Stimulated activated CD4-positive, alpha-beta T cell treated with anti-CD3 and anti-CD28 coated beads, Interleukin-15, amount 100 ng/mL, for 1 hour (primary cell): ENCODE measurements at places on chromosomes 4 and X.

- no peak for DNase-seq
These were observed 45.5 kb downstream of the PPP1R2C start for GRCh38 chrX:42732506-42732905.

GRCh38 chr4:145939856-145940255, 1.2 kb upstream of the ZNF827 start:
- DNase-seq: no peak

GRCh38 chr4:47122592-47123291, 91.4 kb downstream of the GABRB1 start:
- DNase-seq: no peak

- no peak for DNase-seq
These were observed 13.0 kb upstream of the LEF1 start for GRCh38 chr4:108181704-108182103.

GRCh38 chr4:70979445-70980008, 13.9 kb upstream of the DCK start:
- DNase-seq: no peak

DNA sequence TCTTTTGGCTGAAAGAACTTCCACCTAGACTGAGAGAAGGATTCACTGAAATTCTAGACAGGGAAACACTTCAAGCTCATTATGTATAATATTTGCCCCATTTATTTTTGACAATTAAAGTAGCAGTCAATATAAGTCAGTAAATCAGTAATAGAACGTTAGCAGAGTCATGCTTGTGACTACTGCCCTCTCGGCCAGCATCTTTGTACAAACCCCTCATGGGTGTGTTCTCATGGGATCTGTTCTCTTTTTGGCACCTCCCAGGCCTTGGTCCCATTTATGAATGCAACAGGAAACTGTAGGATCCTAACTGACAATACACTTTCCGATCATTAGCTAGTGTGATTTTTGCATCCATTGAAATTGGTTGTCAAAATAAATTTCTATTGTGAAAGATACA, 2.9 kb downstream of the MSL3 start:
- no peak for DNase-seq

- no peak for DNase-seq
These were observed 29.3 kb upstream of the BCOR start for GRCh38 chrX:40127052-40127451.

- DNase-seq: no peak
These were observed 252.9 kb upstream of the KLF3 start for GRCh38 chr4:38411092-38411491.

DNA sequence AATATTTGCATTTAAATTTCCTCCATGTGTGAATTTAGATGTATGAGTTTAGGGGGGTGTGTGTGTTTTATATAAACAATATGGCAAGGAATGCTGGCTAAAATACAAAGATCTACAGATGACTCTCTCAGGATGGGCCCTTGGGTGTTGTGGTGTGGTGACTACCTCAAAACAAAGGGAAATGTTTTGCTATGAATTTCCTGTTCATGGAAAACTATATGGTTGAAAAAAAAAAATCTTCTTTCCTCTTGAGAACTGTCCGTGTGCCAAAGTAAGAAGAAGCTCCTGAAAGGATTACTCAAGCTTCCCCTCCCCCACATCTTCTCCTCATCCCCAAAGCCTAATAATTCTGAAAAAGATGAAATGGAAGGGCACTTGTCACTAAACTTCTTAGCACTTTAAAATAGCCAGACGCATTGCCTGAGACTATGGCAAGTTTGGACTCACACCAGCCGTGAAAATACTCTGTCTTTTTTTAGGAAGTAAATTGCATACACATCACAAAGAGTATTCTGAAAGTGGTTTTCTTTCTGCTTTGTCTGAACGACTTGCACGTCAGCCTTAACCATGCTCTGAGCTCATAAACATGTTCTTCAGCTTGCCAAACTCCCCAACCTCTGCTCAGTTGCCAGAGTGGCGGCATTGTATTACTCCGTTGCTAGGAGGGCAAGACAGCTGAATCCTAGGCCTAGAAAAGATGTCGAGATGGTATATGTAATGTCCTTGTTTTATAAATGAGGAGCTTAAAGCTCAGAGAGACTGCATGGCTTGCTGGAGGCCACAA, 250.4 kb upstream of the JADE1 start:
- DNase-seq: no peak

DNA sequence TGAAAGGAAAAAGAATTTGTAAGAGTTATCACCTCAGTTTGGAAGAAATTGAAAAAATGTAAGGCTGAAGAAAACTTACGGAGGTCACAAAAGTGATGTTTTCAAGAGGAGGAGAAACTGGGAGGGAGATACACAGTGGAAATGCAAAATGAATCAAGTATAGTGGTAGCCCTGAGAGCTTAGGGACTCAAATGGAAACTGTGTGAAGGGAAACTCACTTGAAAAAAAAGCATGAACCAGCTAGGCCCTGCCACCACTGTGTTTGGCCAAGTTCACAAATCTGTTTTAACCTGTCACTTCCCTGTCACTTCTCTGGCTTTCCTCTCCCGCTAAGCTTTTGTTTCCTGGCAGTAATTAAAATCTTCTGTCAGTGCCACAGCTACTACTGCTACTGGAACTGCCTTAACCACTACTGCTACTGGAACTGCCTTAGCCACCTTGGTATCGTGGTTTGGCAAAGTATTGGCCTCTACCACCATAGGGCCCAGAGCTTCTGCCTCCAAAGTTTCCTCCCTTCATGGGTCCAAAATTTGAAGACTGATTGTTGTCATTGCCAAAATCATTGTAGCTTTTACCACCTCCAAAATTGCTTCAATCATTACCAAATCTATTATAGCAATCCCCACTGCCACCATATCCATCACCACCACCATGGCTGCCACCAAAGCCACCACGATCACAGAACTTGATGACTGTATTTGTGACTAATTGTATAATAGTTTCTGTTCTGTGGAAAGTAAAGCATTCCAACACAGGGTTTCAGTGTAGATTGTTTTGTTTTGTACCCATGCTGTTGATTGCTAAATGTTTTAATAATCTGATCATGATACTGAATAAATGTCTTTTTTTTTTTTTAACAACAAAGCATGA, 41.5 kb downstream of the SMARCA5 start:
- no peak for DNase-seq

DNA sequence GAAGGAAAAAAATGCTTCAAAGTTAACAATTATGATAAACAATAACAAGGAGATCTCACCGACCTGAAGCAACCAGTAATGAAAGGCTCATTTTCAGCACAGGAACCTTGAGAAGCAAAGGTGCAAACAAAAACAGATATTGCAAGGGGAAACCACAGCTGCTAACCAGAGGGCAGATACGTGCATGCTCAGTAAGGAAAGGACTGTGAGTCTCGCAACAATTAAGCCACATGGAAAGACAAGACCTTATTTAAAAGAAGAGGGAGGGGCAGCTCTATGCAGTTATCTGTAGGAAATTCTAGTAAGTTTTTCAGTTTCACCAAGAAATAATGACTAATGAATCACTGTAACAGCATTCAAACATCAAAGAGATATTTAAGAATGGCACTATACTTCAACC, 19.3 kb downstream of the LRCH2 start:
- DNase-seq: no peak

DNA sequence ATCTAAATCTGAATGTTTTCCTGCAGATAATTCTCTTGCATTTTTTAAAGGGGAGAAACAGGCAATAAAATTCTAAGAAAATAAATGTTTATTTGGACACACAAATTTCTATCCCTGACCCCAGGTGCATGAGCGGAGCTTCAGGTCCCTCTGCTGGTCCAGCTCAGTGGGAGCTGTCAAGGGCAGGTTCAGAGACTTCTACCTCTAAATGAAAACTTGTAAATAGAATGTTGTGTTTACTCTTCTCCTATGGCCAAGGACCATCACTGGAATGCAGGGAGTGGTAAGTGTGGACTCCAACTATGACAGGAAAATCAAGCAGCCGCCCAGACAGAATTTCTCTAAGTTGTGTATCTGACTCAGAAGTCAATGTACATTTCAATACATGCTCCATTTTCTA, 148.6 kb upstream of the TTC29 start:
- DNase-seq: no peak

DNA sequence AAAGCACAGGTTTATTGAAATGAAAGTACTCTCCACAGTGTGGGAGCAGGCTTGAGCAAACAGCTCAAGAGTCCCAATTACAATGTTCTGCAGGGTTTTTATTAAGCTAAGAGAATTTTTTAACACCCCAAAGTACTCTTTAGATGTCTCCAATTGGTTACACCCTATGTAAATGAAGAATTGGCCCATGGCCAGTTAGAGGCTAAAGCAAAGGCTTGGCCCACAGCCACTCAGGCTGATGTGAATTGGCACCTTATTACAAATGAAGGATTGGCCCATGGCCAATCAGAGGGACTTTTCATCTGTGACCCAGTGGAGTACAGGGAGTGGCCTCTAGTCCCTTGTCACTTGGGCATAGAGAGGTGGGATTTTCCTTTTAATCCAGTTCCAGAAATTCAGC, 30.1 kb upstream of the IQCM start:
- no peak for DNase-seq

DNA sequence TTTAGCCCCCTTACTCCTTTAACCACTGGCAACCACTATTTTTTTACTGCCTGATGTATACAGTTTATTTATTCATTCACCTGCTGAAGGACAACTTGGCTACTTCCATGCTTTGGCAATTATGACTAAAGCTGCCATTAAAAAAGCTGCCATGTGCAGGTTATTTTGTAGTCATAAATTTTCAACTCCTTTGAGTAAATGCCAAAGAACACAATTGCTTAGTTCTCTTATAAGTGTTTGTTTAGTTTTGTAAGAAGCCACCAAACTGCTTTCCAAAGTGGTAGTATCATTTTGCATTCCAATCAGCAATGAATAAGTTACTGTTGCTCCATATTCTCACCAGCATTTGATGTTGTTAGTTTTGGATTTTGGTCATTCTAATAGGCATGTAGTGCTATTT, 1831.8 kb downstream of the PCDH7 start:
- DNase-seq: no peak

DNA sequence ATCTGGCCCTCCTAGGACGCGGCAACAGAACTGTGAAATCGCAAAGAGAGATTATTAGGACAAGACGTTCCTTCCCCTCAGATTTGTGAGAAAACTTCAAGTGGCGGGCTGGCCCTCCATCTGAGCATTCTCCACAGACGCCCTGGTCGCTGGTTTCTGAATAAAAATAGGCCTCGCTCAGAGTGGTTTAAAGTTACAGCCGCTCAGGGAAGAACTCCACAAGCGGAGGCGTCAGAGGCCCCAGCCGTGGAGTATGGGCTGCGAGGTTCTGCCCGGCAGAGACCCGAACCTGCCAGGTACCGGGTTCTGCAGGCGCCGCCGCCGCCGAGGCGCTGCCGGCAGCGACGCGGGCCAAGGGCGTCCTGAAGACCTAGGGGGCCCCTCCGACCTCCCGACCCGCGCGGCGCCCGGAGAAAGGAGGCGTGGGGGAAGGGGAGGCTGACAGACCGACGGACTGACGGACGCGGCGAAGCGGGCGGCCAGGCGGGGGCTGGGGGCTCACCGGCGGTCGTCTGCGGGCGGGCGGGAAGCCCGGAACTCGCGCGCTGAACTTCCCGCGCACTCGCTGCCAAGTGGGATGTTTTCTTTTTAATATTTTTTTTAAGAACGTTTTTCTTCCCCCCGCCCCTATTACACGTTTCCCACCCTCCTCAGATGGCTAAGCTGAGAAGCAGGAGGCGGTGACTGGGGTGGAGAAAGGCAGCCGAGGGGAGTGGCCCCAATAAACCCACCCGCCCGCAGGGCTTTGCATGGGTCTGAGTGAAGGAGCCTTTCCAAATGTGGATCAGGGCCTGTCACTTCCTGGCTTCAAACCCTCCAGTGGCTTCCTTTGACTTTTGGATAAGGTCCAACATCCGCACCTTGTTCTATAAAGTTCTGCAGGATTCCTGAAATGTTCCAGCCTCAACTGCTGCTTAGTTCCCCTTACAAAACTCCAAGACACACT, at the start of gene PABPC4L:
TSS of gene PABPC4L (minus strand) at position 574 of the 946 bp plus-strand sequence. CDS start 770 bp downstream, outside the sequence.
- no peak for DNase-seq

GRCh38 chr4:68718447-68719074, 48.1 kb upstream of the UGT2B15 start:
- no peak for DNase-seq

- DNase-seq: no peak
These were observed 28.9 kb upstream of the ACSL1 start for GRCh38 chr4:184854673-184855072.

- DNase-seq: no peak
These were observed 69.2 kb downstream of the SRPX start for GRCh38 chrX:38151441-38151840.

GRCh38 chr4:184000457-184001396, 95.6 kb downstream of the STOX2 start:
- no peak for DNase-seq

GRCh38 chrX:136182414-136182813, 35.1 kb downstream of the FHL1 start:
- no peak for DNase-seq

DNA sequence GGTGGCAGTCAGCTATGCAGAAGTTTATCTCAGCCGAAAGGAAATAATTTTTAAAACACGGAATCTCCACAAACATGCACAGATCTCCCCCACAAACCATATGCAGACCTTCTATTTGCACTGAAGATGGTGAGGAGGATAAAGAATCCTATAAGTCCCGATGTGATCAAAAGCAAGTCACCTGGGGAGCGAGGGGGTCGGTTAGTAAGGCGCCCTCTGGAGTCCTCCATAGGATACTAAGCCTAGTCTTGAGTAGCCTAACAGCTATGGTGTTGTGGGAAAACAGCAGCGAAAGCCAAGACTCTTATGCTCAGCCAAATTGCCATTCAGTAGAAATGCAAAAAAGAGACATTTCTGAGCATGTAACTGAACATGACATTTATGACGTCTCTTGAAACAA, 210.9 kb downstream of the FRMPD4 start:
- DNase-seq: no peak

DNA sequence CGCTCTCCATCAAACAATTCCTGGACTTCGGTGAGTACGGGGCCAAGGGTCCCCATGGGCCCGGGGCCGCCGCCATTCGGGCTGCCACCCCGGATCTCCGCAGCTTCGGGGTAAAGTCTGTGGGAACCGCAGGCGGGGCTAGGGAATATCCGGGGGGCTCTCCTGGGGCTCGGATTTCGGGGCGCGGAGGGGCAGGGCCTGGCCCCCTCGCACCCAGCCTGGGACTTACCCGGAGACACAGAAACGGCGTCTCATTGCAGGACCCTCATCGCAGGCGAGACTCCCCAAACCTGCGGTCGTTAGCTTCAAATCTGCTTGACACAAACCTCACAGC, 413 bp downstream of the PDK3 start:
- no peak for DNase-seq

GRCh38 chrX:97751735-97752134, 868.0 kb downstream of the RPA4 start:
- DNase-seq: no peak

DNA sequence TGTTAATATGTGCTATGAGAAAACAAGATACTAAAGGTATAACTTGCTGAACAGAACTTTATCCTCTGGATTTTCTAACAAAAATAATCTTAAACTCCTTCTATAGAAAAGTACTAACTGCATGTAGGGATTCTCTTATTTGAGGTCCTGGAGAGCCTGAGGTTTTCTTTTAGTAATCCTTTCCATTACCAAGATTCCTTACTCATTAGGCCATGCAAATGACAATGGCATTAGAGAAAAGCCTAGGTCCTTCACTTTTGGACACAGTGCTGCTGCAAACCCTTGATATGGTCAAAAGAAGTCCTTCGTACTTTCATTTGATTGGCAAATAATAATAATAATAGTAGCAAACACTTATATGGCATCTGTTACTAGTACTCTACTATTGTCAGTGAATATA, 3.2 kb downstream of the MMRN1 start:
- DNase-seq: no peak

GRCh38 chr4:124804584-124804983, 92.1 kb upstream of the ANKRD50 start:
- DNase-seq: no peak

- DNase-seq: no peak
These were observed 2.4 kb upstream of the RAB40AL start for GRCh38 chrX:102934624-102935023.

GRCh38 chrX:50458483-50458882, 12.1 kb downstream of the DGKK start:
- DNase-seq: no peak
